ENCODE measurements at places on chromosomes 11 and 22. TPM values are rescaled to one million over a fixed set of nuclear protein-coding genes. Genes with fewer than 3 reads are reported as not detected.

The TRPM5 gene
- total RNA-seq: not detected

The OR52H1 gene
- 2.0 TPM for total RNA-seq

The OSBP2 gene
- total RNA-seq: 0.71 TPM

The GAL3ST3 gene
- total RNA-seq: 1.1 TPM

The TSKU gene
- 42.2 TPM for total RNA-seq

The FJX1 gene
- 5.4 TPM for total RNA-seq

The MRPL11 gene
- total RNA-seq: 28.0 TPM

The SCGB1A1 gene
- not detected for total RNA-seq

The SERPING1 gene
- total RNA-seq: 674 TPM

- H3K27ac ChIP-seq: no peak overlapping the region
- H3K27me3 ChIP-seq: no peaks in the 10 kb centered on the region
- H3K4me3 ChIP-seq: no peak overlapping the region
- H3K4me1 ChIP-seq: no peaks in the 10 kb centered on the region
Measured at GRCh38 chr11:58193391-58193790, 4.5 kb downstream of the OR9Q2 start.

DNA sequence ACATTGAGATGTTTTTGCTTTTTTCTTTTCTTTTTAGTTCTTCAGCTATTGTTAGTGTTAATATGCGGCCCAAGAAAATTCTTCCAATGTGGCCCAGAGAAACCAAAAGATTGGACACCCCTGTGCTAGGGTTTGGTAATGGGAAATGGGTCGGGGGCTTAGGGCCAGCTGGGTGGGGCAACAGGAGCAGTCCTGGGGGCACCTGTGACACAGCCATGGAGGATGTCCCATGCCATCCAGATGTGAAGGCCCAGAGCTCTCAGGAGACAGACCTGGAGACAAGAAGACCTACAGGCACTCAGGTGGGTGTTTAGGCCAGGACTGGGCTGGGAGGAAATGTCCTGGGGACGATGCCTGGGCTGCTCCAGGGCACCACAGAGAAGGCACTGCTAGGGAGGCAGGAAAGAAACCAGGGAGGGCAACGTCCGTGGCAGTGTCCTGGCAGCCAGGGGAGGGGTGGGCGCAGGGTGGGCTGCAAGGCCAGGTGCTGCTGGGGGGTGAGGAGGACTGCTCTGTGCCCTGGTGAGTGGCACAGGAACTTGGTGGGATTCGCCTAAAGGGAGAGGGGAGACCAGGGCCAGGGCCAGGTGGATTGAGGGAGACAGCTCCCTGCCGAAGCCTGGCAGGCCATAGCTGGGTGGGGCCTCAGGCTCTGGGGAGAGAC, 21.4 kb downstream of the RELT start:
- H3K27me3 ChIP-seq: no peaks in the 10 kb centered on the region
- H3K4me1 ChIP-seq: peaks cover 3% of the 10 kb centered on the region
- H3K27ac ChIP-seq: no peak overlapping the region
- no peaks in the 10 kb centered on the region for H3K36me3 ChIP-seq
- no peak for DNase-seq
- H3K4me3 ChIP-seq: no peak overlapping the region

GRCh38 chr11:120712014-120712413, 200.5 kb downstream of the GRIK4 start:
- H3K36me3 ChIP-seq: no peaks in the 10 kb centered on the region
- H3K4me1 ChIP-seq: no peaks in the 10 kb centered on the region
- H3K27me3 ChIP-seq: no peaks in the 10 kb centered on the region
- no peak overlapping the region for H3K27ac ChIP-seq
- DNase-seq: no peak

DNA sequence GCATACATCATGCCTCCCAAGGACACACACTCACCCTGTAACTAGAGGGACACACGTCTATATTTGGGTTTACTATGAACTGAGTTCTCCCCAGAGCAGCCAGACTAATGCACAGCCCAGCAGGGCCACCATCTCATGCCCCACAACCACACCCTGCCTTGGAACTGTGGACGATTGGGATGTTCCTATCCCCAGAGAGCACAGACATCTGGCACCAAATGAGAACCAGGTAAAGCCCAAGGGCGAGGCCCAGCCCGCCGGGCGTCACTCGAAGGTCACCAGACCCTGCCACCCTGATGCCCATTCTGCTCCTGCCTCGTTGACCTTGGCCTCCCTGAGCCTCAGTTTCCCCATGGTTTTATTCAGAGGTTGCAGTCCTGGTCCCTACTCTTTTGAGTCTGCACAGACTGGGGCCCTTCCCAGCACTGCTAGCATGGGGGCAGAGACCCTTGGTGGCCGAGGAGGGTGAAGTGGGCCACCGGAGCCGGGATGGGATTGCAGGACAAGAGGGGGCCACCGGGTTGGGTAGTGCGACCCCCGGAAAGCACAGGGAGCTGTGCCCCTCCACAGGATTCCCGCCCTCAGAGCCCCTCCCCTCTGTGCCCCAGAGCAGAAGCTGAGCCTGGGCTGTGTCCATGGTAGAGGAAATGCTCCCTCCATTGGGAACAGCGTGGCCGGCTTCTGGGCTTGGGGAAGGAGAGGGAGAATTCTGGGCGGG, 56.8 kb downstream of the IGLL5 start:
- H3K4me3 ChIP-seq: no peak overlapping the region
- no peaks in the 10 kb centered on the region for H3K27me3 ChIP-seq
- no peaks in the 10 kb centered on the region for H3K36me3 ChIP-seq
- H3K27ac ChIP-seq: no peak overlapping the region
- H3K4me1 ChIP-seq: no peaks in the 10 kb centered on the region

DNA sequence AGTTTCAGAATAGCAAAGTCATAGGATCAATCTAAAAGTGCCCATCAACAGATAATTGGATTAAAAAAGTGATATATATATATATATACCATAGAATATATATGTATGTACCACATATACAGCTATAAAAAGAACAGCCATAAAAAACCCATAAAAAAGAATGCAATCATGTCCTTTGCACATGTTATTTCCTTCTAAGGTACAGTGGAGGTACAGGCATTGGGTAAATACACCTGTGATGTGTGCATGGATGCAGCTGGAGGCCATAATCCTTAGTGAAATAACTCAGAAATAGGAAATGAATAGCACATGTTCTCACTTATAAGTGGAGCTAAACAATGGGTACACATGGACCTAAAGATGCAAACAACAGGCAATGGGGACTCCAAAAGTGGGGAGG, 7.1 kb upstream of the DKK3 start:
- H3K27ac ChIP-seq: no peak overlapping the region
- peaks cover 42% of the 10 kb centered on the region for H3K4me1 ChIP-seq
- no peak overlapping the region for H3K4me3 ChIP-seq
- H3K36me3 ChIP-seq: no peaks in the 10 kb centered on the region

DNA sequence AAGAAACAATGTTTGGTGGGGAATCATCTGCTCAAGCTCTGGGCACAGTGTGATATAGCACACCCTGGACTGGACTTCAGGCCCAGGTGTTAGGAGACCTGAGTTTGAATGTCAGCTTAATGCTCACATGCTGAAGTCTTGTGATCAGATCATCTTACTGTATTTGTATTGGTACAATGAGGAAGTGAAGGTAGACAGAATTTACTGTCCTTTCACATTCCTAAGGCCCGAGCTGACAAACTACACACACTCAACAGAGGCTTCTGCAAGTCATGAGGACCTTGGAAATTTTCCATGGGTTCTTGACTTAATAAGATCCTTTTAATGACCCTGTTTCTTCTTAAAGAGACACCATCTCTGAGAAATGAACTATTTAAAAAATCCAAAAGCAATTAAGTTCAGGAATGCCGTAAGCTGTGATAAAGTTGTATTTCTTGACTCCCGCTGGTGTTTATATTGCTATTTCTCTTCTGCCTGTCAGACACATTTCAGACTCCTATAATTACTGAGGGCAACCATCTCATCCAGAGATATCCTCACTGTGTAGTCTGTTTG, 802.0 kb downstream of the DLG2 start:
- H3K27ac ChIP-seq: no peak overlapping the region
- no peaks in the 10 kb centered on the region for H3K4me1 ChIP-seq
- no peak overlapping the region for H3K4me3 ChIP-seq
- no peaks in the 10 kb centered on the region for H3K36me3 ChIP-seq
- no peak for DNase-seq

GRCh38 chr11:12683874-12684273, 9.7 kb downstream of the TEAD1 start:
- DNase-seq: no peak
- H3K4me3 ChIP-seq: no peak overlapping the region
- no peaks in the 10 kb centered on the region for H3K36me3 ChIP-seq
- no peak overlapping the region for H3K27ac ChIP-seq

- H3K27me3 ChIP-seq: no peaks in the 10 kb centered on the region
- no peaks in the 10 kb centered on the region for H3K4me1 ChIP-seq
- H3K36me3 ChIP-seq: no peaks in the 10 kb centered on the region
- H3K27ac ChIP-seq: no peak overlapping the region
Measured at GRCh38 chr11:61593151-61593550, 12.3 kb upstream of the SYT7 start.

DNA sequence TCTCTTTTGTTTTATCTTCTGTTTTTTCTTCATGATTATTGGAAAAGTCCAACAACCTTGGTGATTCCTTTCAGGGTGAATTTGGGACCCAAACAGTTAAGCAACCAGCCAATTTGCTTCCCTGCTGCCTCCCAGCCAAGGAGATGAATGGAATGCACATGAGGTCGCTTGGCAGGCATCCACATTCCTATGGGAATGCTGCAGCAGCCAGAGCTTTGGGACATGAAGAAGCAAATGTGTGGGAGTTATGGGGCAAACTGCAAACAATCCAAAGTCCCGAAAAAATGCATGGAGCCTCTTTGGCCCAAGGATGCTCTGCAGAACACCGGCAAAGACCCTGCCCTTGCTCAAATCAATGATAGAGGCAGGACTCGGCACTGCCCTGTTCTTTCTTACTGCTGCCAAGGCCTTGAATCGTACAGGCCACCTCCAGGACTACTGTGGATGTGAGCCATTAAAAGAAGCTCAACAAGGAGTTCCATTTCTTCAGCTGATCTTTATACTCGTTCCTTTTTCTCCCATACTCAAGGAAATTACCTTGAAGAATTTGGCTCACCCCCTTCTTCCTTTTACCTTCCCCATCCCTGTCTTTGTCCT, 117.3 kb upstream of the TEAD1 start:
- H3K4me3 ChIP-seq: peak overlapping the region; percentile 20
- H3K4me1 ChIP-seq: peaks cover 42% of the 10 kb centered on the region
- H3K27ac ChIP-seq: peak overlapping the region; percentile 27

DNA sequence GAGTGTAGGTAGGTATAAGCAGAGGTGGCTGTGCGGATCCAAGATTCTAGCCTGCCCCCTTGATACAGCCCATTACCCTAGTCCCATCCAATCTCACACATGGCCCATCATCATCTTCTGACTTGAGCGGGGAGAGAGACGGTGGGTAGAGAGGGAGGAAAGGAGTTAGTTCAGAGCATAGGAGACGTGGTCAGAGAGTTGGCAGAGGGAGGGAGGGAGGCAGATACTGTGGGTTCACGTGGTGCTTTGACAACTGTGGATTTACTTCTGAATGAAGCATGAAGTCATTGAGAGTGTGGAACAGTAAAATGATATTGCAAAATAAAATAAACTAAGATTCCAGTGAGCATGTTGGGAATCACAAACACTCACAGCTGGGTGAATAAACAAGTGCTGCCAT, 31.4 kb upstream of the VPREB1 start:
- no peak for DNase-seq
- H3K27ac ChIP-seq: no peak overlapping the region
- H3K36me3 ChIP-seq: no peaks in the 10 kb centered on the region
- H3K27me3 ChIP-seq: no peaks in the 10 kb centered on the region
- no peak overlapping the region for H3K4me3 ChIP-seq

GRCh38 chr11:69109101-69109500, 46.6 kb upstream of the SMIM38 start:
- H3K27me3 ChIP-seq: no peaks in the 10 kb centered on the region
- H3K4me1 ChIP-seq: no peaks in the 10 kb centered on the region
- H3K36me3 ChIP-seq: no peaks in the 10 kb centered on the region
- no peak for DNase-seq
- H3K27ac ChIP-seq: no peak overlapping the region
- H3K4me3 ChIP-seq: no peak overlapping the region

Measured in thoracic aorta (tissue), 2 donors.